ENCODE measurements at places on chromosomes 2 and 18.

DNA sequence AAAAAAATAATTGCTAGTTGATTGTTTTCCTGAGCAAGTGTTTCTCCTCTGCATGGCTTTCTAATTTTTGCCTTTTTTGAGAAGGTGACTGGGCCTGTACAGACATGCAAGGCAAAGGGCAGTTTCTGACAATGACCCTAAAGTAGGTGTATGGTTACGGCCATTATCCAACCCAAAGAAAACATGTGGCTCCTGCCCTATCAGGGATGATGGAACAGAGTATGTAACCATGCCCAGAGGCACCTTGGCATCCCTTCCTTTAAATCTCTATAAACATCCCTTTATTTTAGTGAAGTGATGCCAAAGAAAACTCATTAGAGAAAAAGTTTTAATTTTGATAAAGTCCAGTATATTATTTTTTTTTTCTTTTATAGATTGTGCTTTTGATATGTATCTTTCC lies 217.5 kb downstream of the LPIN1 start:
- no peak for DNase-seq

GRCh38 chr18:48711651-48712486 lies 173.0 kb downstream of the CTIF start:
- no peak for DNase-seq

DNA sequence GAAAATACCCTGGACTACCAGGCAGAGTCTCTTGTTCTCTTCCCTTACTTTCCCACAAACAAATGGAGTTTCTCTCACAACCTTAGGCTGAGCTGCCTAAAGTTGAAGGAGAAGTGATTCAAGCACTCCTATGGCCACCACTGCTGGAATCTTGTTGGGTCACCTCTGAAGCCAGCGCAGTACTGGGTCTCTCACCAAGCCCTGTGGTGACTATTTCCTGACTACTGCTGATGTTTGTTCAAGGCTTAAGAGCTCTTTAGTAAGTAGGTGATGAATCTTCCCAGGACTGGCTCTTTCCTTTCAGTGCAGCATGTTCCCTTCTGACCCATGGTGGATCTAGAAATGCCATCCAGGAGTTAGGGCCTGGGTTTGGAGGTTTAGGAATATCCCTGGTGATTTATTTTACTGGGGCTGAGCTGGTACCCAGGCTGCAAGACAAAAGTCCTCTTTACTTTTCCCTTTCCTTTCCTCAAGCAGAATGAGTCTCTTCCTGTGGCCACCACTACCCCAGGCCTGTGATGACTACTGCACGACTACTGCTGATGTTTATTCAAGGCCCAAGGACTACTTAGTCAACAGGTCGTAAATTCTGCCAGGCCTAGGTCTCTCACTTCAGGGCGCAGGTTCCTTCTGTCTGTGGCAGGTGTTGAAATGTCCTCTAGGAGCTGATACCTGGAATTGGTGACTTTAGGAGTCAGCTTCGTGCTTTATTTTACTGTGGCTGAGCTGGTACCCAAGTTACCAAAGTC lies 121.8 kb downstream of the SLC4A10 start:
- DNase-seq = no peak

DNA sequence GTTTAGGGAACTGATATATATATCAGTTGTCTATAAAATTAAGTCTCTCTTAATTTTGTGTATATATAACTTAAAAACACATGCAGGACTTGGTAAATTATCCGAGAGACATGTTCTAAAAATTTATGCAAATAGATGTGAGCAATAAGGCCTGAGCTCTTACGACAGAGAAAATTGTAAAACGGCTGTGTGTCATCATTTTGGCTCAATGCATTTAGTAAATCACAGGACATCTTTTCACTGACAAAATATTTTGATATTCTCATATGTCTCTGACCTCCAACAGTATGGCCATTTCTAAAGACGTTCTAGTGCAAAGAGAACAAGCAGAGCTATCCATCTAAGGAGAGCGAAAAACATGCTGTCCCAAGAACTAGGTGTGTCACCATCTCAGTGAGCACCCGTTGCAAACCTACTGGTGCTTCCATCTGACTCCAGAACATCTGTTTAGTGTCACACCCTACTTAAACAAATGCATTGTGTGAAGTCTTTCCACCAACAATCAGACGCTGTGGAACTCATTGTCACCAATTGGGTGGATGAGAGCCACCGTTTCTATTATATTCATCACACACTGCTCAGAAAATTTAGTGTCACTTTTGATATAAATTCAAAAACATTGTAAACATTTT lies 108.0 kb downstream of the ARHGAP15 start:
- DNase-seq = no peak

- DNase-seq = no peak
Measured at GRCh38 chr2:118372886-118373830, 284.9 kb downstream of the INSIG2 start.

All from stimulated activated CD4-positive, alpha-beta T cell treated with anti-CD3 and anti-CD28 coated beads, Interleukin-1b, Interleukin-23, amount 100 ng/mL, for 1 hour (primary cell).